RCC 7860 (cell line): ENCODE measurements at places on chromosomes 6 and 20.
A peak's percentile ranks its signal among the peaks of the same experiment; 100 is the strongest.

DNA sequence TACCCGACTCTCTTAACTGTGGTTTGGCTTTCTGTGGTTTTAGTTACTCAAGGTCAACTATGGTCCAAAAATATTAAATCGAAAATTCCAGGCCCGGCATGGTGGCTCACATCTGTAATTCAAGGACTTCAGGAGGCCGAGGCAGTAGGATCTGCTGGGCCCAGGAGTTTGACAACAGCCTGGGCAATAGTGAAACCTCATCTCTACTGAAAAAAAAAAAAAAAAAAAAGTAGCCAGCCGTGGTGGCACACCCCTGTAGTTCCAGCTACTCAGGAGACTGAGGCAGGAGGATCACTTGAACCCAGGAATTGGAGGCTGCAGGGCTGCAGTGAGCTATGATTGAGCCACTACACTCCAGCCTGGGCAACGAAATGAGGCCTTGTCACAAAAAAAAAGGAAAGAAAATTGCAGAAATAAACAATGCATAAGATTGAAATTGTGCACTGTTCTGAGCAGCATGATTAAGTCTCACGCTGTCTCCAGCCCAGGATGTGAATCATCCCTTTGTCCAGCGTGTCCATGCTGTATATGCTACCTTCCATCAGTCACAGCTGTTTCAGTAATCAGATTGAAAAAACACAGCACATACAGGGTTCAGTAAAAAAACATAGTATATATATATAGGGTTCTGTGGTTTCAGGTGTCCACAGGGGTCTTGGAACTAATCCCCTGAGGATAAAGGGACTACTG, 40.7 kb downstream of the RGS17 start:
- peak; percentile 60 for DNase-seq

- DNase-seq = no peak
These were observed 288.3 kb upstream of the ZNF337 start for GRCh38 chr20:25984933-25985332.

DNA sequence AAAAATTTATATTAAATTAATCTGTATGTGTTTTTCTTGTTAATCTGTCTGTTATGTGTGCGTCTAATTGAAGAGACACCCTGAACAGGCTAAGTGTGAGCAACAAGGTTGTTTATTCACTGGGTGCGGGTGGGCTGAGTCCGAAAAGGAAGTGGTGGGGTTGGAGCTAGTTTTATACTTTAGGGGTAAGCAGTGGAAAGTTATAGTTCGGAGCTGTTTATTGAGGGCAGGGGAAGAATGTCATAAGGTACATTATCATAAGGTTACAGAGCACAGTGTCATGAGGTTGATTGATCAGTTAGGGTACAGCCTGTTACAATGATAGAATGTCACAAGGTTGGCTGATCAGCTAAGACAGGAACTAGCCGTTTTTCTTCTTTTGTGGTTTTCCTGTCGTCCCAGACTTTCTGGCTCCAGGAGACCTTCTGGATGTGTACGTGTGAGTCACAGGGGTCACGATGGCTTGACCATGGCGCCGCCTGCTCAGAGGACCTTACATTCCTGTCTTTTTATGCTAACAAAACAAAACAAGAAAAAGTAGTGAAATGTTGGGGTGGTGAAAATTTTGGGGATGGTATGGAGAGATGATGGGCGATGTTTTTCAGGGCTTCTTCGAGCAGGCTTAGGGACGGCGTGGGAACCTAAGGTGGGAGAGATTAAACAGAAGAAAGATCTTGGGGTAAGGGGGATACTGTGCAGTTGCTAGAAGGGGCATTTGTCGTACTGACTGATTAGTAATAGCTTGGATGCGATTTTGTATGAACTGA, 754.0 kb upstream of the ADGRB3 start:
- DNase-seq = peak; percentile 80

GRCh38 chr6:127190552-127190951, 72.1 kb downstream of the RSPO3 start:
- DNase-seq = no peak

DNA sequence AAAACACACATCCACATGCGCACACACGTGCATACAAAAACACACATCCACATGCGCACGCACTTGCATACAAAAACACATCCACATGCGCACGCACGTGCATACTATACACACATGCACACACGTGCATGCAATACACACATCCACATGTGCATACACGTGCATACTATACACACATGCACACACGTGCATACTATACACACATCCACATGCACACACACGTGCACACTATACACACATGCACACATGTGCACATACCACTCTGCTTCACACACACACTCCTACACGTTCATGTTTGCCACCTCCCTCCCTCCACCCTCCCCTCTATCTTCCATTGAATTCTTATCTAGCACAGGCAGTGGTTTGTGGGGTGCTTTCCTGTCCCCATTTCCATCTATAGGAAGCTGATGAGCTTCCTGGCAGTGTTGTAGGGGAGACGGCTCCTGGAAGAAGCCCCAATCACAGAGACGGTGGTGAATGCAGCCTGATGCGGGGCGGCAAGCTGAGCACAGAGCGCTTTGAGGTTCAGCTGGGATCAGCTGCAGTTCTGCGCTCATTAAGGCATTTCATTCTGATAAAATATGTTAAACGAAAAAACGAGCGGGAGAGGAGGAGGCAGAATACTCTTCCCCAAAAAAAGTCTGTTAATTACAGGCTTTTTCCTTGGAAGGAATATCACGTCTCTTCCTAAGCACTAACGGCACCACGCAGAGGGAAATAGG, 287.7 kb downstream of the TAF4 start:
- no peak for DNase-seq

DNA sequence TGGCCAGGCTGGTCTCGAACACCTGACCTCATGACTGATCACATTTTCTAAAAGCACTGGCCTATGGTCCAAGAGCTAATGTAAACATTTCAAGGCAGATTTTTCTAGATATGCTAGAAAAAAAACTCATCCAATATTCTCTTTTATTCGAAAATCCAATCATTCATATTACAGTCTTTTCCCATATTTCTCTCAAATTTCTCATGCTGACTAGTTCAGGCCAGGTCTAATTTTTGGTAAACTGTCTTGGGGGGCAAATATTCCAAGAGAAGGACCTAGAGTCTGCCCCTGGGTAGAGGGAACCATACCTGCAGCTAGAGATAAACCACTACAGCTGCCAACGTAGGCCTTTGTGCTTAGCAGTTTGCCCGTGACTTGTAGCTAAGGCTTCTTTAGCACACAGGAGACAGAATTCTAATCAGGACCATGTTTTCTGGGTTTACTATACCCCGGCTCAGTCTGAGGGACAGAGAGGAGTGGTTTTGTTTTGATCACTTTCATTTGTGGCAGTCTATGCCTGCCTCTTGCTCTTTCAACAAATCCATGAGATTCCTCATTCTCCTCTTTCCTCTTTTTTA, 71.8 kb upstream of the CITED2 start:
- no peak for DNase-seq

DNA sequence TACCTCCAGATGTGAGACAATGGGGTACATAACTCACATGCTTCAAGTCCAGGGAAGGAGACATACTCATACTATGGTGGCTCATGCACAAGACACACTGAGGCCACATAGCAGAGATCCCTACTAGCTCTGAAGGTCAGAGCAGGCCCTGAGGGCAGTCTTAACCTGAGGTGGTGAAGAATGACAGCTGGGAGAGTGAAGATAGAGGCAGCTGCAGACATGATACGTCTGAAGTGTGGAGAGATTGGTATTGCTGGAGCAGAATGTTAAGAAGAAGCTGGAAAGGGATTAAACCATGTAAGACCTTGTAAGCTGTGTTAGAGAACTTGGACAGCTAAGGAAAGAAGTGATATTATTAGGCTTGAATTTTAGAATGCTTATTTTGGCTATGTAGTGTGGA, 32.9 kb downstream of the PGM3 start:
- DNase-seq = no peak

DNA sequence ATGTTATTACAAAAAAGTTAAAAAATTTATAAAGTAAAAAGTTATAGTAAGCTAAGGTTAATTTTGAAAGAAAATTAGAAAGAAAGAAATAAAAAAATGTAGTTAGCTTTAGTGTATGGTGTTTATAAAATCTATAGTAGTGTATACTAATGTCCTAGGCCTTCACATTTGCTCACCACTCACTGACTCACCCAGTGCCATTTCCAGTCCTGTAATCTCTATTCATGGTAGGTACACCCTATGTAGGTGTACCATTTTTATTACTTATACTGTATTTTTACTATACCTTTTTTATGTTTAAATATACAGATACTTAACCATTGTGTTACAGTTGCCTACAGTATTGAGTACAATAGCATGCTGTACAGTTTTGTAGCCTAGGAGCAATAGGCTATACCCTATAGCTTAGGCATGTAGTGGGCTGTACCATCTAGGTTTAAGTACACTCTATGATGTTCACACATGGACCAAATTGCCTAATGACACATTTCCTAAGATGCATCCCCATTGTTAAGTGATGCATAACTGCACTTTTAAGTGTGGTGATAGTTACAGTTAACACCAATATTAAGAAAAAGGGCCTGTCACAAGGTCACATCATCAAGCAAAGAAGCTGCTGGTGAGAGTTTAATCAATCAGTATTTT, 8.0 kb downstream of the CD2AP start:
- peak; percentile 33 for DNase-seq

DNA sequence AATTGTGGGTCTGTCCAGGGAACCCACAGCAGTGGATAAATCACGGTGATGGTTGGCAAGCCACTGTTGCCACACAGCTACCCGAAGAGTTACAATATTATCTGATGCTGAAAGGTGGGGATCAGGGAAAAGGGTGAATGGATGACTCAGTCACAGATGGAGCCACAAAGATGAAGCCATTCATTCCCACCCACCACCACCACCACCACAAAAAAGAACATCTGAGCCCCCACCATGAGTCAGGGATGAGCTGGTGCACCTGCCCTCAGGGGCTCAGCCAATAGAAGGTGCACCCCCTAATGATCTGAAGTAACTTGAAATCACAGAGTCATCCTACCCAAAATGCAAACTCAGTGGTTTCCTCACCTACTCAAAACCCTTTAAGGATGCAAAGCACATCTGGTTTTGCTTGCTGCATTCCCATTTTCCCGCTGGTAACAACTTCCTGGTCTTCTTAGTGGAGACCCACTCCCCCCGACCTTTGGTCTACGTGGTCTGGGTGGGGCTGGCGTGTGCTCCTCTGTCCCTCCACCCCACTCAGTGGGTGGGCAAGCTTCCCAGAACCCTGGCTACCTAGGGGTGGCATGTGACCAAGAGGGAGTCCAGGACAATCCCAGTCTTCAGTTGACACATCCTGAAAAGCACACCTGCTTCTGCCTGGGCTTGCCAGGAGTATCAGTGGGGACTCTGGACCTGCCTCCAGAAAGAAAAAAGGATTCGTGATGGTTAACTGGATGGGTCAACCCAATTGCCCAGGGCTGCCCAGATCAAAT, 125.5 kb downstream of the ANKRD60 start:
- DNase-seq = peak; percentile 28

GRCh38 chr6:152748843-152749242, 1.8 kb upstream of the VIP start:
- no peak for DNase-seq

DNA sequence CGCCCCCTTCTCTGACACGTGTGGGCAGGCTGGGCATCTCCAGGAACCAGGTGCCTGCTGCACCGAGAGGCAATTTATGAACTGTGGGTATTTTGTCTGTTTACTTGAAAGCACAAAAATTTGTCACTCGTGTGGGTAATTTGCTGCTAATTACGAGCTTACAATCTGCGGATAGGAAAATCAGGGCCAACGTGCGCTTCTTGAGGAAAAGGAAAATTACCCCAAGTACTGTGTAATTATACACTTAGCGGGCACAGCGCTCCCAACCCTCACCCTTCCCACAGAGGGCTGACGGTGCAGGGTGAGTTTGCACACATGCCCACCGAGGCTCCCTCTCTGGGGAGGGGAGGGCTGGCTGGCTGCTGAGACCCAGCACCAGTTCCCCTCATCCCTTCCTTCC, 25.3 kb upstream of the MDGA1 start:
- DNase-seq = no peak

- no peak for DNase-seq
These were observed 111.1 kb downstream of the COL12A1 start for GRCh38 chr6:75094614-75095200.

DNA sequence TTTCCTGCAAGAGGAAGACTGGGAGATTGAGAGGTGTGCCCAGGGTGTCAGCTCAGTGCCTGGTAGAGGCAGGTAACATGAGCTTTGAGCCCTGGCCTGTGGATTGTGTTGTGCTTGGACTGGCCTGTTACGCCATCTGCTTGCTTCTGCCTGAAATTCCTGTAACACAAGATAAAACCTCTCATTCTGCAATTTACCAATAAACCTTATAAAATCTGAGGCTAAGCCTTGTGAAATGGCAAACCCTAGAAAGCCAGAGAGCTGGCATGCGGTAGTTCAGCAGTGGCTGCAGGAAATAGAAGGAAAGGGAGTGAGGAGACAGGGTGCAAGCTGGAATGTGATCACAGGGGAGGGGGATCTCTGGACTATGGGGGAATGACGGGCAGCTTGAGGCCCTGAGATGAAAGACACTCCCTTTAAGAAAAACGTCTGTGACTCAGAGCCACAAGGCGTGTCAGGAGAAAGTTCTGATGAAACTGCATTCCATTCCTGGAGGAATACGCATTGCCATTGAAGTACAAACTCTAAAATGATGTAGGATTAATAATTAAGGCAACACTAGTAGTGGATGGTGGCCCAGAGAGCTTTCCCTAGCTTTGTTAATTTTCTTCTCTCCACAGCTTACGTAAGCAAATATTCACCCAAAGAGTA, 26.3 kb upstream of the TFAP2A start:
- peak; percentile 93 for DNase-seq

- no peak for DNase-seq
These were observed 9.0 kb upstream of the GRM4 start for GRCh38 chr6:34154668-34155447.
